ENCODE measurements at places on chromosomes 16 and 17. TPM values are rescaled to one million over a fixed set of nuclear protein-coding genes. Genes with fewer than 3 reads are reported as not detected.

DNA sequence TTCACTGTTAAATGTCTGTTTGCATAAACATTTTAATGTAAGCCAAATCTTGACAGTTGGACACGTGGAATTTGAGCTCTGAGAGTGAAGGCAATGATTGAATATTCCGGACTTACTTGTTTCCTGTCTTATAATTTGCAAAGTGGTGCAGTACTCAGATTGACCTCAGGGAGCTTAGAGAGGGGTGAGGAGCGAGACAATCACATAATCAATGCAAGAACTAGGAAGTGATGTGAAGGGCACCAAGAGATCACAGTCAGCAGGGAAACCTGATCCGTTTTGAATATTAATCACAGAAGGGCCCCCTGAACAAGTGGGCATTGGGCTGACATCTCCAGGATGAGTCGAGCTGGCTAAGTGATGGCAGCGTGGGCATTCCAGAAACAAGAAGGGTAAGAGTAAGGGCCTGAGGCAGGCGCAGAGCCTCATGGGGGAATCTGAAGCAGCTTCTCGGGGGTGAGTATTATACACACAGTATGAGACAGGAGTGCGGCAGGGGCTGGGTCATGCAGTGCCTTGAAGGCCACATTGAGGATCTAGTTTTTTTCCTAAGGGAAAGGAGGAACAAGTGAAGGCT lies 26.1 kb downstream of the TEX2 start:
- no peak for DNase-seq

DNA sequence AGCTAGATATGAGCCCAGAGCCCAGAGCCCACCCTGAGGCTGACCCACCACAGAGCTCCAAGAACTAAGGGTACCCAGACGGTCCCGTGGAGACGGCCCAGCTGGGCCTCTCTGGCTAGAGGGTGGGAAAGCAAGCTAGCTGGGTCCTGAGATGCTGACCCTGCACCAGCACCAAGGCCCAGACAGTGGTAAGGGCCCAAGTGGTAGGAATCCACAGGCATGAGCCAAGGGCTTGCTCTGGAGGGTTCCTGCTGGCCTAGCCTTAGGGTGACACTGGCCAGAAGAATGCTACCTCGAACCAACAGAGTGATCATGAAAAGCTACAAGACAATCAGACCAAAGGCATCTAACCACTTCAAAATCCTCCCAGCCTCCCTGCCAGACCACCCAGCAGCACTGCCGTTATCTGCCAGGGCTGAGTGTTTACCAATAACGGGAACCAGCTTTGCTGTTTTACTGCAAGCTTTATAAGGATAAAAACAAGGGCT lies 13.2 kb downstream of the HIC1 start:
- peak; percentile 98 for DNase-seq

The WIPF2 gene
- total RNA-seq: 7.6 TPM

The SLC7A5 gene
- total RNA-seq: 38.3 TPM

DNA sequence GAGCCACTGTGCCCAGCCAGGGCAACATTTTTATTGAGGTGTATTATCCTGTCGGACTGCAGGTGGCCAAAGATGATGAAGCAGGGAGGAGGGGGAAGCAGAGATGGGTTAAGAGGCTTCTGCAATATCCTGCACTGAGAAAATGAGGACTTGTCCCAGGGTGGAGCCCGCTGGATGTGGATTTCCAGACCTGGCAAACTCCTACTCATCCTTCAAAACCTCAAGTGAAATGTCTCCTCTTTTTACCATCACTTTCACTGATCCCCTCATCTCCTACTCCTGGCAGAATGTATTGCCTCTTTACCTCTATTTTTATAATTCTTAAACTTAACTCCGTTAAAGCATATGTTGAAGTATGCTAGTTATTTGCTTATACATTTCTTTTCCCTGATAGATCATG lies 60.9 kb downstream of the MGAT5B start:
- no peak for DNase-seq

DNA sequence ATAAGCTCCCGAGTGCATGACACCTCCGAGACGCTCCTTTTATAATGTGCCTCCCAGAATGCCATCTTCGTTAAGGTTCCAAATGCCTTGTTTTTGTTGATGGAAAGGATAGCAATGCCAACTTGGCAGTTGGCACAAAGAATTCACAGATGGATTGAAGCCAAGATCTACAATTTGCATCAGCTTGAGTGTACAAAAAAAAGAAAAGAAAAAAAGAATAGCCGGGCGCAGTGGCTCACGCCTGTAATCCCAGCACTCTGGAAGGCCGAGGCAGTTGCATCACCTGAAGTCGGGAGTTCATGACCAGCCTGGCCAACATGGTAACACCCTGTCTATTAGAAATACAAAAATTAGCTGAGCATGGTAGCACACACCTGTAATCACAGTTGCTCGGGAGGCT lies 7.6 kb downstream of the TBC1D16 start:
- DNase-seq: no peak

- DNase-seq: no peak
Measured at GRCh38 chr16:4868026-4868425, 20.7 kb downstream of the UBN1 start.

GRCh38 chr17:75269844-75270217 lies 1.2 kb downstream of the MIF4GD start:
- DNase-seq: no peak

- DNase-seq: no peak
Measured at GRCh38 chr16:17335826-17336529, 134.8 kb downstream of the XYLT1 start.

- DNase-seq: no peak
Measured at GRCh38 chr17:34166352-34166751, 88.7 kb upstream of the CCL2 start.

GRCh38 chr17:67689534-67690177 lies 28.1 kb upstream of the NOL11 start:
- peak; percentile 80 for DNase-seq

GRCh38 chr16:73233329-73233765 lies 185.4 kb upstream of the ZFHX3 start:
- DNase-seq: no peak

- no peak for DNase-seq
Measured at GRCh38 chr16:24423312-24423711, 116.1 kb upstream of the RBBP6 start.

GRCh38 chr16:50335196-50335958 lies 33.4 kb downstream of the BRD7 start:
- no peak for DNase-seq

The C16orf96 gene
- total RNA-seq: under 0.01 TPM

DNA sequence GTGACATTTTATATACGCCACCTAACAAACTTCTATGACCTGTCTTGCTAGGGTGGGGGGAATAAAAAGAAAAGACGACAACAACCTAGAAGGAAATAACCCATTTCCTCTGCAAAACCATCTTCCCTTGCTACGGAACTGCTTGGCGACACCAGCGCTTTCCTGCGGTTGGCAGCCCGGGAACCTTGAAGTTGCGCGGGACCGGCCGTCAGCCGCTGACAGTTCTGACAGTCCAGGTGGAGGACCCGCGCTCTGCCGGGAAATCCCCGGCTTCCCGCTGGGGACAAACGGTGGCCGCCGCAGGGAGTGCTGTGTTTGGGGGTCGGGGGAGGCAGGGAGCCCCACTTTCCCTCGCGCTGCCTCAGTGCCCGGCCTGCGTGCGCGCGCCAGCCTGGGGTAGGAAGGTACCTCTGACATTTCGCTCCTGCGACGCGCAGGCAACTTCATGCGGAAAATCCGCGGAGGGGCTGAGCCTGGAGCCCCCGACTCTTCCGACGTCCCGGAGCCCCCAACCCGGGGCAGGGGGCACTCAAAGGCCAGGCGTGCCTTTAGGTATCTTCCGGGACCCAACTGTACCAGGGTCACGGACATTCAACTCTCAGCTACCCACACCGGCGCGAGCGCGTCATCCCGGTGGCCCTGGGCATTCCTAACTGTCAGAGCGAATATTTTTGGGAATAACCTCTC lies 516 bp downstream of the SLC16A6 start:
- DNase-seq: no peak

The RAD51D gene
- 9.8 TPM for total RNA-seq

GRCh38 chr16:72159386-72159785 lies 12.6 kb downstream of the PMFBP1 start:
- peak; percentile 6 for DNase-seq

DNA sequence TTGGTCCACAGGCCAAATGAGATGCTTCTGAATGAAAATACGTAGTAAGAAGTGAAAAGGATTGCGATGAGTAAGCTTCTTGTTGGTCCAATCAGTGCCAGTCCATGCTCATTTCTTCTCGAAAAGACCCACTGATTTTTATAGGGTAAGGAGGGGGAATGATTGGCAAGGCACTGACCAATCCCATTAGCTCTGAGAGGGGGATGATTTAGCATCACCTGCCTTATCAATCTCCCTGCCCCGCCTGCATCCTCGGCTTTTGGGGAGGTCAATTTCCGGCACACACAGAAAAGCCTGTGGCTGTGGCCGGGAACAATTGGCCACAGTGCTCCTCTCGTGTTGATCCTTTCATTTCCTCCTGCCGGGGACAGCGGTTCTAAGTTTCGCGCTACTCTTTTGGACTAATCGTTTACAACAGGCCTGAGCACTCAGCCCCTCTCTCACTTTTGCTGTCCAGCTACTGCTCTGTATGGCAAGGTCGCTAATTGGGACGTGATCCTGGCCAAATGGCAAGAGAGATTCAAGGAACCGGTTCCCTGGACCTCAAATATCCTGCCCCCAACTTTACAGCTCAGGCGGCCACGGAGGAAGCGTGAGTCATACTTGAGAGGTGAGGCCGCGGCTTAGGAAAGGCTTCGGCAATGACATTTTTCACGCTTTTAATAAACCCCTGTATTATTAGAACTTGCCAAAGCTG lies 43.1 kb downstream of the TBX4 start:
- DNase-seq: peak; percentile 38

The MOSMO gene
- 10.8 TPM for total RNA-seq
